ENCODE measurements at places on chromosomes 2 and 18. TPM values are rescaled to one million over a fixed set of nuclear protein-coding genes. Genes with fewer than 3 reads are reported as not detected.

- DNase-seq = no peak
Measured at GRCh38 chr2:167135706-167136105, 247.4 kb downstream of the XIRP2 start.

GRCh38 chr2:85195956-85196355 is 62.8 kb downstream of the TCF7L1 start:
- no peak for DNase-seq

GRCh38 chr2:127790694-127791529 is 20.1 kb downstream of the WDR33 start:
- DNase-seq = no peak

- DNase-seq = no peak
Measured at GRCh38 chr2:212173756-212174510, 364.7 kb downstream of the ERBB4 start.

GRCh38 chr2:119104414-119104813 is 54.1 kb downstream of the C1QL2 start:
- no peak for DNase-seq

DNA sequence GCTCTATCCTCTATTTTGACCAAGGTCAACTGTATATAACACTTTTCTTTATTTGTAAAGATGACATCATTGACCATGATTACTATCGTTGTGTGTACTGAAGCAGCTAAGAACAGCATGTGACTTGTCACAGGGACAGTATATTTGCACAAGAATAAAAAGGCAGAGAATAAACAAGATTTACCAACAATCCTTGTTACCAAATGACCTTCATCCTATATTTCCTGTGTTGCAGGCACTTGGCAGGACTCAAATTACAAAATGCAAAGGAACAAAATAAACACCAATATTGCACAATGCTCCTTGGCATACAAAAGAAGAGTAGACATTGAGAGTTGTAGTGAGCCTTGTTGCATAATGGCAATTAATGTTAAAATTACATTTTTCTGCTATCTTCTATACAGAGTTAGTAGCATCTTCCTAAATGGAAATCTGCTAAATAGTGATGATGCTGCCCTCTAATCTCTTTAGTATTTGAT is 61.8 kb downstream of the RFTN2 start:
- DNase-seq = no peak

- DNase-seq = no peak
Measured at GRCh38 chr18:78213361-78213994, 766.1 kb upstream of the SALL3 start.

DNA sequence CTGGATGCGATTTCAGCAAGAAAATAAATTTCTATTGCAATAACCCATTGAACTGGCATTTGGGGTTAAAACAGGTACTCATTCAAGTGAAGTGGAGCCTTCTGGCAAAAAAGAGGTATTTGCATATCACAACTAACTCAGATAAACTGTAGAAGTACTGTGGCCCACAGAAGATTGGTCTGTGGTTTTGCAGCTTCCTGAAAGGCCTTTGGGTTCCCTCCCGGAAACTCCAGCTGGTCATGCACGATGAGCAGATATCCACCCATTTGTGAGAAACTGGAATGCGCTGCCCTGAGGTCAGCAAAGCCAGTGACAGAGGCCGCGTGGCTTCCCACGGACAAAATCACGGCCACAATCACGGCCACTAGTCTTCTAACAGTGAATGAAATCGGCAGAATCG is 106.3 kb downstream of the EPHA4 start:
- no peak for DNase-seq

DNA sequence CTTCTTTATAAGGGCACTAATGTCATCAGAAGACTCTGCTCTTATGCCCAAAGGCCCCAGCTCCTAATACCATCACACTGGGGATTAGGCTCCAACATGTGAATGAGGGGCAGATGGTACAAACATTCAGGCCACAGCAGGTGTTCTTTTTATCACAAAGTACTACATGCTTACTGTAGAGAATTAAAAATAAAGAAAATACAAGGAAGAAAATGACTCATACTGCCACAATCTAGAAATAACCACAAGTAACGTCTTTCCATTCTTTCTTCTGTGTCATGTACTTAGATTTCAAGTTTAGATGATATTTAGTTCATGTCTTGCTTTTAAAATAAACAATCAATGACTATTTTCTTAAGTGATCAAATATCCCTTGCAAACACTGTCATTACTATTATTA is 100.3 kb upstream of the NEDD4L start:
- no peak for DNase-seq

MARCHF4 gene
- total RNA-seq = 0.09 TPM

CRYGD gene
- not detected for total RNA-seq

CNGA3 gene
- not detected for total RNA-seq

SFT2D3 gene
- total RNA-seq = 7.2 TPM

OR6B2 gene
- total RNA-seq = not detected

SKOR2 gene
- not detected for total RNA-seq

WDR7 gene
- 20.4 TPM for total RNA-seq

All from mucosa of gallbladder (tissue), 1 donor.